ENCODE measurements at places on chromosomes 6 and 20. TPM values are rescaled to one million over a fixed set of nuclear protein-coding genes. Genes with fewer than 3 reads are reported as not detected.

CFB gene
- total RNA-seq: 2.5 TPM

SMIM8 gene
- 3.7 TPM for total RNA-seq

SOBP gene
- 1.2 TPM for total RNA-seq

MLIP gene
- total RNA-seq: not detected

OPRM1 gene
- not detected for total RNA-seq

MAS1 gene
- not detected for total RNA-seq

HDDC2 gene
- total RNA-seq: 95.1 TPM

TTLL9 gene
- total RNA-seq: 0.11 TPM

ANGPT4 gene
- total RNA-seq: 0.03 TPM

DUSP15 gene
- total RNA-seq: 1.0 TPM

TINAG gene
- not detected for total RNA-seq

TSPO2 gene
- total RNA-seq: not detected

C6orf118 gene
- 0.28 TPM for total RNA-seq

HTR1E gene
- total RNA-seq: not detected

BFSP1 gene
- total RNA-seq: 4.9 TPM

SAMHD1 gene
- 8.1 TPM for total RNA-seq

SASH1 gene
- 4.1 TPM for total RNA-seq

BPIFB2 gene
- not detected for total RNA-seq

PTCHD4 gene
- total RNA-seq: 0.07 TPM

IL22RA2 gene
- not detected for total RNA-seq

TUBB1 gene
- total RNA-seq: not detected

UCKL1 gene
- 33.4 TPM for total RNA-seq

CDSN gene
- total RNA-seq: not detected

RBPJL gene
- total RNA-seq: not detected

CCN5 gene
- 29.9 TPM for total RNA-seq

ATP6V1G2 gene
- 0.40 TPM for total RNA-seq

METTL24 gene
- not detected for total RNA-seq

SHLD1 gene
- 6.7 TPM for total RNA-seq

EIF6 gene
- total RNA-seq: 409 TPM

PGC gene
- total RNA-seq: not detected

LTV1 gene
- 37.8 TPM for total RNA-seq

STK35 gene
- 14.6 TPM for total RNA-seq

MLN gene
- total RNA-seq: not detected

ESF1 gene
- total RNA-seq: 24.6 TPM

TBC1D32 gene
- total RNA-seq: 1.8 TPM

GINS1 gene
- 31.2 TPM for total RNA-seq

BCAS1 gene
- 0.75 TPM for total RNA-seq

PXDC1 gene
- 19.4 TPM for total RNA-seq

SNAI1 gene
- 18.5 TPM for total RNA-seq

GRM1 gene
- 0.04 TPM for total RNA-seq

COQ3 gene
- total RNA-seq: 12.4 TPM

SYCP2L gene
- total RNA-seq: 3.2 TPM

TNXB gene
- total RNA-seq: 0.89 TPM

CPNE5 gene
- 0.15 TPM for total RNA-seq
